Stimulated activated CD4-positive, alpha-beta T cell treated with anti-CD3 and anti-CD28 coated beads, TNF-alpha, amount 100 ng/mL, for 48 hours (primary cell): ENCODE measurements at places on chromosomes 2 and 18.

GRCh38 chr2:45992021-45992740, 305.0 kb upstream of the EPAS1 start:
- no peak for DNase-seq

- no peak for DNase-seq
These were observed 57.3 kb downstream of the GULP1 start for GRCh38 chr2:188349019-188349418.

GRCh38 chr18:56060967-56061541, 473.1 kb upstream of the TCF4 start:
- DNase-seq = no peak

- DNase-seq = no peak
These were observed 335.4 kb upstream of the CDH2 start for GRCh38 chr18:28512357-28512756.

DNA sequence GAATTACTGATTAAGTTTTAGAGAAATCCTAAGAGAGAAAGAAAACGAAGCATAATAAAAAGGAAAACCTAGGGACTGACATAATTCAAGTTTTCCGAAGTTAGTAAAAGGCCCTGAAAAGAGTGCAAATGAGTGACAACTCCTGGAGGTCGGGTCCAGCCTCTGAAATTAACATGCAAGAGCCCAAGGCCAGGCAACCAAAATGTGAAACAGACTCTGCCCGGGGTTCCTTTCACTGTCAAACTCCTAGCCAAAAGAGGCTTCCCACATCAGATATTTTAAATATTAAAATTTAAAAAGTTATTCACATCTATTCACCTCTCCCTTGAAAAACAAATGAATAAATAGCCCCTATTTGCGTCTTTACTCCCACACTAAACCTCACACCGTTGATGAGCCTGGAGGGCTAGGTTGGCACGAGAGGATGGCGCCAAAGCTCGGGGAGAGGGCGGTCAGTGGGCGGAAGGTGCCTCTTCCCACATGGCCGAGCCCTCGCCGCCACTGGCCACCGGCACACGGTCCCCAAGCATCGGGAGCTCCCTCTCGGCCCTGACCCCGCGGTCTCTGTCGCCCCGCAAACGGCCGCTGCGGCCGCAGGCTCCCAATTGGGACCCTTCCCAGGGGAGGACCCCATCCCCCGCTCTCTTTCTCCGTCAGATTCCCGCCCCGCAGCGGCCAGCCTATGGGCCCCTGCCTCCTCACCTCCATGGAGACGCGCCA, 630 bp downstream of the PPM1G start:
- DNase-seq = no peak
